Type B pancreatic cell (in vitro differentiated cells): ENCODE measurements at places on chromosomes 12 and 14.

DNA sequence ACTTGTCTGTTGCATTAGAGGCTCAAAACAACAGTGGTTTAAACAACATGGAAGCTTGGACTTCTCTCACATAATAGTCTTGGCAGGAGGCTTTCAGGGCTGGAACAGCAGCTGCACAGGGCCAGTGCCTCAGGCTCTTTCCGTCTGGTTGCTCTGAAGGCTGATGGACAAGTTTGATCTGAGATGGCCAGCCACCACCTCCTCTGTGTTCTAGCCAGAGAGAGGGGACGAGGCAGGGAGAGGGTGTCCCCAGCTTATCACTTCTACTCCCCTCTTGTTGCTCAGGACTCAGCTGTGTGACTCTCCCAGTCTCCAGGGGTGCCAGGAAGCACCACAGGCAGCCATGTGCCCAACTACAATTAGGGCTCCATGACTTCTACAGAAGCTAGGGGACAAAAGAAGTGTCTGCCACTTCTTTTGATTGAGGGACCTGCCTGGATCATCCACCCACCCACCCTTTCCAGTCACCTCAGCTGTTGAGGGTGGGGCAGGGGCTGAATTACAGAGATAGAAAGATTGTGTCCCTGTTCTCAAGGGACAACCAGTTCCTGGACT lies 46.6 kb downstream of the SMIM41 start:
- no peak overlapping the region for H3K4me3 ChIP-seq
- peak overlapping the region; percentile 13 for H3K27ac ChIP-seq
- peaks cover 3% of the 10 kb centered on the region for H3K27me3 ChIP-seq

- H3K27ac ChIP-seq: no peak overlapping the region
- H3K36me3 ChIP-seq: no peaks in the 10 kb centered on the region
- H3K4me1 ChIP-seq: no peaks in the 10 kb centered on the region
- no peak overlapping the region for H3K4me3 ChIP-seq
- DNase-seq: no peak
These were observed 18.1 kb downstream of the ASPG start for GRCh38 chr14:104103446-104104075.

GRCh38 chr14:72699852-72700257 lies 194.0 kb downstream of the DPF3 start:
- H3K27me3 ChIP-seq: peaks cover 5% of the 10 kb centered on the region
- peaks cover 19% of the 10 kb centered on the region for H3K4me1 ChIP-seq
- H3K4me3 ChIP-seq: no peak overlapping the region
- DNase-seq: no peak

DNA sequence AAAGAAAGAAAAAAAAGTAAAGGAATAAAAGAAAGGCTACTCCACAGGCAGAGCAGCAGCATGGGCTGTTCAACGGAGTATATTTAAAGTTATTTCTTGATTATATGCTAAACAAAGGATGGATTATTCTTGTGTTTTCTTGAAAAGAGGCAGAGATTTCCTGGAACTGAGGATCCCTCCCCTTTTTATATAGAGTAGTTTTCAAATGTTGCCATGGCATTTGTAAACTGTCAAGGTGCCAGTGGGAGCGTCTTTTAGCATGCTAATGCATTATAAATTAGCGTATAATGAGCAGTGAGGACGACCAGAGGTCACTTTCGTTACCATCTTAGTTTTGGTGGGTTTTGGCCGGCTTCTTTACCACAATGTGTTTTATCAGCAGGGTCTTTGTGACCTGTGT lies 383.0 kb downstream of the PCNX1 start:
- peaks cover 9% of the 10 kb centered on the region for H3K4me1 ChIP-seq
- no peak overlapping the region for H3K27ac ChIP-seq
- no peak overlapping the region for H3K4me3 ChIP-seq

DNA sequence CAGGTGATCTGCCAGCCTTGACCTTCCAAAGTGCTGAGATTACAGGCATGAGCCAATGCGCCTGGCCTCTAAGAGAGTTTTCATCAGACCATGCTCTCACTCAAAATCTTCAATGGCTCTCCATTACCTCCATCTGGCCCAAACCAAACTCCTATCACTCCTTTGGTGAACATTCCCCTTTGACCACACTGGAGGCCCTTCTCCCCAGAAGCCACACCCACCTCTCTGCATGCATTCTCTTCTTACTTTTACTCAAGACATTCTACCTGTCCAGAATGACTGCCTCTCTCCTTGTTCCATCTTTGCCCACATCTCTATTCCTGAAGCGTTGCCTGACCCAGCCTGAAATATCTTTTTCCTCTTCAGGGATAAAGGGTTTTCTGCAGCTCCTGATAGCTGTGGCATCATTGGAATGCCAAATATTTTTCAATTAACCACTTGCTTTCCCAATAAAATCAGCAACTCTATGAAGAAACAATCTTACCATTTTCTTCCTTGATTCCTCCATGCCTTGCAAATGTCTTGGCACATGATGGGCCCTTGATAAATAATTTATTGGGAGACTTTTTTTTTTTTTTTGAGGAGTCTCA lies 15.5 kb downstream of the PLEK2 start:
- H3K27ac ChIP-seq: no peak overlapping the region
- H3K4me3 ChIP-seq: no peak overlapping the region
- peaks cover 4% of the 10 kb centered on the region for H3K27me3 ChIP-seq
- no peaks in the 10 kb centered on the region for H3K36me3 ChIP-seq
- DNase-seq: no peak

- no peak overlapping the region for H3K27ac ChIP-seq
- peaks cover 9% of the 10 kb centered on the region for H3K27me3 ChIP-seq
- peaks cover 7% of the 10 kb centered on the region for H3K4me1 ChIP-seq
- no peak for DNase-seq
- H3K36me3 ChIP-seq: no peaks in the 10 kb centered on the region
These were observed 17.4 kb downstream of the FOXN4 start for GRCh38 chr12:109291521-109292341.

DNA sequence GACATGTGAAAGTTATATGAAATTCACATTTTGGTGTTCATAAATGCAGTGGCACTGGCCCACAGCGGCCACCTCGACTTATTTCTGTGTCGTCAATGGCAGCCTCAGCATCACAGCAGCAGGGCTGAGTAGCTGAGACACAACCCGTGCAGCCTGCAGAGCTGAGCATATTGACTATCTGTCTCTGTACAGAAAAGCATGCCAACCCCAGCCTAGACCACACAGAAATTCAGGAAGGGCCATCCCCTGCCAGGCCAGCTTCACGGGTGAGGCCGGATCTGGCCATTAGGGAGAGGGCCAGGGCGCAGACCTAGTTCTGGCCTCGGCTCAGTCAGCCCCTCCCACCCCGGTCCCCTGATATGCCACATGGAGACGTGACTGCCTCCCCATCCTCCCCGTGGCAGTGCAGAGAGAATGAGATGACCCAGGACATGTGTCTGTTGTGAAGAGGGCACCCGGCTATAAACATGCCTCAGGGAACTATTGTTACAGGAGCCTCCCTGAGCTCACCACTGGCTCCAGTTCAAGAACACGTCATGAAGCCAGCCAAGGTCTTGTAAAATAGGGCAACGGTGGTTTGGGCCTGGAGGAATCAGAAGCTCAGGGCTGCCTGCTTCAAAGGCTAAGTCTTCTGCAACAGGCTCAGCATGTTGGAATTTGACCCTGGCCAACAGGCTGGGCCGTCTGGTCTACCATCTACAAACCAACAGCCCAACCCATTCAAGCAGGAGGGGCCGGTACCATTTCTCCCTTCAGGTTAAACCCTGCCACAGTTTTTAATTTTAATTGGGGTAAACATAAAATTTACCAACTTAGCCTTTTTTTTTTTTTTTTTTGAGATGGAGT lies 25.5 kb downstream of the SCARB1 start:
- no peak for DNase-seq
- no peaks in the 10 kb centered on the region for H3K27me3 ChIP-seq
- H3K27ac ChIP-seq: peak overlapping the region; percentile 55
- H3K4me1 ChIP-seq: peaks cover 23% of the 10 kb centered on the region
- no peak overlapping the region for H3K4me3 ChIP-seq

- H3K27me3 ChIP-seq: no peaks in the 10 kb centered on the region
- H3K4me1 ChIP-seq: peaks cover 40% of the 10 kb centered on the region
- peak overlapping the region; percentile 99 for H3K4me3 ChIP-seq
- no peak for DNase-seq
These were observed 418 bp upstream of the MYG1 start for GRCh38 chr12:53299101-53299453.

DNA sequence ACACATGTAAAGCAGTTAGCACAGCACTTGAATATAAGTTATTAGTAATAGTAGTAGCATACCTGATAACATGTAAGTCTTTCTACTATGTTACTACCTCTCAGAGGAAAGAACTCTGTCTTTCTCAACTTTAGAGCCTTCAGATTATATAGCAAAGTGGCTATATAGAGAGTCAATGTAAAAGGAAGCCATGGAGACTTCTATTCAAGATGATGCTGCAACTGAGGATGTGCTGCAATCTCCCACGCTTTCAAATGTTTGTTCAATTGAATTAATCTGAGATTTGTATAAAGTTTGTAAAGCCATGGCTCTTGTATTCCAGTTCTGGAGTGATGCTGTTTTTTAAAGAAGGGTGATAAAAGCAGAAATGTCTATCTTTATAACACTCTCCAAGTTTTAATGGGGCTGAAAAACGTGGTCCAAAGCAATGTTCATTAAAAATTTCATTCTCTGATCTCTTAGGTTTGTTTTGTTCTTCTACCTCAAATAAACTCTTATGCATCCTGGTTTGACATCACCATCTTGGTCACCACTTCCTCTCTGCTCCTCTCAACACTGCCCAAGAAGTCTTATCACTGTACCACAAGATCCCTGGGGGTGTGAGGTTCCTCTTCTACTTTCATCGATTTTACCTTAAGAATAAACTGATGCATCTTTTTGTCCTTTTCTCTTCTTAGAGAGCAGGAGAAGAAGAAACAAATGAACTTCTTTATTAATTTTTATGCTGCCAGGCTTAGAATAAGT lies 40.6 kb downstream of the C12orf42 start:
- peak overlapping the region; percentile 34 for H3K27ac ChIP-seq
- H3K4me1 ChIP-seq: peaks cover 5% of the 10 kb centered on the region
- no peaks in the 10 kb centered on the region for H3K27me3 ChIP-seq
- no peaks in the 10 kb centered on the region for H3K36me3 ChIP-seq
- no peak overlapping the region for H3K4me3 ChIP-seq

GRCh38 chr14:86003998-86004397 lies 474.1 kb downstream of the FLRT2 start:
- H3K27ac ChIP-seq: no peak overlapping the region
- H3K4me3 ChIP-seq: no peak overlapping the region
- H3K4me1 ChIP-seq: peaks cover 9% of the 10 kb centered on the region
- DNase-seq: no peak
- H3K36me3 ChIP-seq: no peaks in the 10 kb centered on the region
- H3K27me3 ChIP-seq: no peaks in the 10 kb centered on the region

GRCh38 chr12:33450480-33450879 lies 10.9 kb upstream of the SYT10 start:
- no peaks in the 10 kb centered on the region for H3K4me1 ChIP-seq
- H3K27me3 ChIP-seq: no peaks in the 10 kb centered on the region
- DNase-seq: no peak
- no peak overlapping the region for H3K4me3 ChIP-seq
- H3K27ac ChIP-seq: no peak overlapping the region
- H3K36me3 ChIP-seq: no peaks in the 10 kb centered on the region

GRCh38 chr14:92793709-92794546 lies at the start of gene GOLGA5:
GOLGA5 (plus strand) TSS chr14:92794305; CDS start chr14:92797438, 3,133 bp downstream.
- peak within 1 kb of the TSS; percentile 95 for H3K27ac ChIP-seq
- peaks cover 8% of the 10 kb centered on the region for H3K36me3 ChIP-seq
- H3K27me3 ChIP-seq: peaks cover 3% of the 10 kb centered on the region
- H3K4me3 ChIP-seq: peak within 1 kb of the TSS; percentile 92
- peak; percentile 100 for DNase-seq
- peaks cover 28% of the 10 kb centered on the region for H3K4me1 ChIP-seq

GRCh38 chr12:76020281-76020680 lies 11.3 kb downstream of the PHLDA1 start:
- peak overlapping the region; percentile 7 for H3K4me3 ChIP-seq
- H3K36me3 ChIP-seq: no peaks in the 10 kb centered on the region
- no peaks in the 10 kb centered on the region for H3K27me3 ChIP-seq
- H3K4me1 ChIP-seq: peaks cover 40% of the 10 kb centered on the region
- peak overlapping the region; percentile 73 for H3K27ac ChIP-seq

- no peaks in the 10 kb centered on the region for H3K27me3 ChIP-seq
- H3K36me3 ChIP-seq: peaks cover 12% of the 10 kb centered on the region
- no peak overlapping the region for H3K4me3 ChIP-seq
- peak overlapping the region; percentile 56 for H3K27ac ChIP-seq
These were observed 5.9 kb downstream of the PSEN1 start for GRCh38 chr14:73142216-73142615.

DNA sequence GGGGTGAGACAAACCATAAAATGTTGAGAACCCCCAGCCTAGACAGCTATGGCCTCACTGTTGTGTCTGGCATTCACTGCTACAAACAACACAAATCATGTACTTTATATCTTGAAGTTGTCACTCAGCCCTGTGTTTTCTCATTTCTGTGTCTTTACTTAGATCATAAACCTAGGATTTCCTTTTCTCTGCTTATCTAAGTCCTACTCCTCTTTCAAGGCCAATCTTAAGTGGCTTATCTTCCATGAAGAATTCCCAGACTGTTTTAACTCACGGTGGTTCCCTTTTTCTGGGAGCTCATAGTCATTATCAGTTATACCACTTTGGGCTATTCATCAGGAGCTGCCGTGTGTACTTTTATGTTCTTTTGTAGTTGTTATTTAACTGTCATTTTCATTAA lies 42.1 kb downstream of the FLRT2 start:
- H3K36me3 ChIP-seq: peaks cover 13% of the 10 kb centered on the region
- H3K27ac ChIP-seq: no peak overlapping the region
- H3K4me3 ChIP-seq: no peak overlapping the region
- no peaks in the 10 kb centered on the region for H3K27me3 ChIP-seq
- H3K4me1 ChIP-seq: peaks cover 12% of the 10 kb centered on the region

DNA sequence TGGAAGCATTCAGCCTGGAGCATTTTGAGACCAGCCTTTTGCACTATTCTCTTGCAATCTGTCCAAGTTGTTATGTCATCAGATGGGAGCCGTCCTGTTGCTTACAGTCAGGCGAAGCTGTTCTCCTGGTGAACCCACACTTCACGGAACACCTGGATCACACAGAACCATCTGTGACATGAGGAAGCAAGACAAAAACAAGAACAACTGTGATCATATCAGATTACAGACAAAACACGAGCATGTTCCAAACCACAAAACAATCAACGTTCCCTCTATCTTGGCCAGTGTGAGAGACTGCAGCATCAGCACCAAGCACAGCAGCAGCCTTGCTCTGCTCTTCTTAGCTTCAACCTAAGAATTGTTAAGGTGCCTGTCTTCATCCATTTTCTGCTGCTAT lies 180.5 kb upstream of the SFSWAP start:
- H3K36me3 ChIP-seq: no peaks in the 10 kb centered on the region
- no peak overlapping the region for H3K27ac ChIP-seq
- no peaks in the 10 kb centered on the region for H3K4me1 ChIP-seq
- peaks cover 34% of the 10 kb centered on the region for H3K27me3 ChIP-seq
